C1 segment of cervical spinal cord (tissue), 14 donors: ENCODE measurements at places on chromosomes 1 and 21.

- no peak for DNase-seq
Observed at GRCh38 chr1:48236716-48237470, 14.4 kb downstream of the SLC5A9 start.

DNA sequence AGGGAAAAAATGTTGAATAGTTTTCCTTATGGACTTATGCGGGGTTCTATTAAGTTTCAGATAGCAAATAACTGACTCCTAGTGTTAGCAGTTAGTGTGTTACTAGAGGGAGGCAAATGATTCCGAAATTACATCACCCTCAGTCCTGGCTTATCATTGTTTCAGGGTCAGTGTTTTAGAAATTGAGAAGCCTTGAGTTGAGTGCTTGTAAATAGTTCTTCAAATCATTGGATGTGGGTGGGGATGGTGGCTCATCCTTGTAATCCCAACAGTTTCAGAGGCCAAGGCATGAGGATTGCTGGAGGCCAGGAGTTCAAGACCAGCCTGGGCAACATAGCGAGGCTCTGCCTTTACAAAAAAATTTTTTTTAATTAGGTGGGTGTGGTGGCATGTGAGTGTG is 21.3 kb downstream of the SOAT1 start:
- no peak for DNase-seq

- no peak for DNase-seq
Observed at GRCh38 chr1:13935336-13935735, 235.3 kb downstream of the PRDM2 start.

GRCh38 chr1:215076322-215076721 is 6.2 kb upstream of the KCNK2 start:
- no peak for DNase-seq

- DNase-seq = no peak
Observed at GRCh38 chr1:87869567-87869966, 540.9 kb downstream of the LMO4 start.

DNA sequence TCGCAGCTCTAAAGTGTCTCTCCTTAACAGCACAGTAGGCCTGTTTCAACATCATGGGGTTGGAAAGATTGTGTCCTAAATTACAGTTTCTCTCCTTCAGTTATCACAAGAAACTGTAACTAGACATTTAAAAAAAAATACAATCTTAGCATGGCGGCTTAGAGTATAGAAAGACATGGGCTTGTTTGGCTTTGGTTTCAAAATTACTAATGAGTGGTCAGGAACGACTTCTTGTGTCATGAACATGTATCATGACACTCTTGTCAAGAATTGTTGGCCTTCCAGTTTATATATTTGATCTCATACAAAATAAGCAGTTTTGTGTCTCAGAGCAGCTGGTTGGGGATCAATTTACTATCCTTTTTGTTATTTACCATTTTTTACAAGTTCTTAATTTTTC is 2.1 kb downstream of the GJA8 start:
- DNase-seq = no peak

DNA sequence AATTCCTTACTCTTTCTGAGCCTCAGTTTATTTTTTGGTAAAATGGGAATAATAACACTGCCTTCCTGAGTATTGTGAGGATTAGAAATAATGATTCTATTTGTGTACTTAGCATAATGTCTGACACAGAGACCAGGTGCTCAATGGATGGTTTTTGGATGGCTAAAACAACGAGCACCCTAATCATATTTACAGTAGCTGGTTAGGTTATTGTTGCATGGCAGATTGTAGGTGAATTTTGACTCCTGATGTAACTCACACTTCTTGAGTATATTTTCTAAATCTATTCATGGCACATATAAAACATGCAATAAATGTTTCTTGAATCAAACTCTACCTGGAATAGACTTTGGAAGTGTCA is 11.9 kb upstream of the DUSP10 start:
- no peak for DNase-seq

- no peak for DNase-seq
Observed at GRCh38 chr21:43467785-43468184, 40.9 kb upstream of the SIK1 start.

DNA sequence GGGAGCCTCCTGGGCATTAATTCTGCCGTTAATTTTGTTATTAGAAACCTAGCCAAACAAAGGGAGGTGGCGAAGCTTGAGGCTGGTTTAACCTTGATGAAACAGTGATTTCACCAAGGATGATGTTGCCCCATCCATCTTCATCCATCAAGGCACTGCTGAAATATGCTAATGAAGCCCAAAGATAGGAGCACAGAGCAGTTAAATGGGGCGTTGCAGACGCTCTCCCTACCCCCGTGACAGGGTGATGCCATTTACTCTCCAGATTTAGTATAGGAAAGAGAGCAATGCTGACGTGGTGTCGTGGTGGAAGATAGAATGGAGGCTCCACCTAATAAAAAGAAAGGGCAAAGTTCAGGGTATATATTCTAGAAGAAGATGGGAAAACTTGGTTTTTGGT is 84.0 kb downstream of the PBX1 start:
- no peak for DNase-seq

- DNase-seq = no peak
Observed at GRCh38 chr21:36691555-36692041, 7.3 kb upstream of the SIM2 start.

DNA sequence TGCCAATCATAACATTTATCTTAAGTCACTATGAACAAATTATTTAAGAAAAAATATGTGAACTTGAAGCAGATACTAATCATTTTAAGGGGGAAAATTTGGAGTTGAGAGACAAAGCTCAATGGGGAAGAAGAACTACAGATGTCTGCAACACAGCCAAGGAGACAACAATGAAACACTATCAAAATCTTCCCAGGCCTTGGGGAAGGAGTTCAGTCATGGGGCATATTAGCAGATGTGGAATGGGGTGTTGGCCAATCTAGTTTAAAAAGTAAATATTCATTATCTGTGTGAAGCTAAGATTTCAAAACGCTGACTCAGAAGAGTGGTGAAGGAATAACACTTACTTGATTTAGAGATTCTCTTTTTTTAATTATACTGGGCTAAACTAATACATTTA is 671.6 kb upstream of the ZP4 start:
- no peak for DNase-seq

DNA sequence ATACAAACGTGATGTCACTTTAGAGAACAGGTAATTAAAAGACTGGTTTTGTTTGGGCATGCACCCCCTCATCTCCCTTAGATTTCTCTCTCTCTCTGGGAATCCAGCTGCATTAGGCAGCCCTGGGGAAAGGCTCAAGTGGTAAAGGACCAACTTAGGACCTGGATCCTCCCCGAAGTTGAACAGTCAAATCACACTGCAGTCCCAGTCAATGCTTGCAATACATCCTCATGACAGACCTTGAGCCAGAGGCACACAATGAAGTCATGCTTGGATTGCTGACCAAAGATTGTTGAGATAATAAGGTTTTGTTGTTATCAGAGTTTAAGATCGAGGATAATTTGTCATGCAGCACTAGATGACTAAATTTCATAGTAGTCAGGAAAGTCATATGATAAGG is 1285.8 kb upstream of the NCAM2 start:
- DNase-seq = no peak

DNA sequence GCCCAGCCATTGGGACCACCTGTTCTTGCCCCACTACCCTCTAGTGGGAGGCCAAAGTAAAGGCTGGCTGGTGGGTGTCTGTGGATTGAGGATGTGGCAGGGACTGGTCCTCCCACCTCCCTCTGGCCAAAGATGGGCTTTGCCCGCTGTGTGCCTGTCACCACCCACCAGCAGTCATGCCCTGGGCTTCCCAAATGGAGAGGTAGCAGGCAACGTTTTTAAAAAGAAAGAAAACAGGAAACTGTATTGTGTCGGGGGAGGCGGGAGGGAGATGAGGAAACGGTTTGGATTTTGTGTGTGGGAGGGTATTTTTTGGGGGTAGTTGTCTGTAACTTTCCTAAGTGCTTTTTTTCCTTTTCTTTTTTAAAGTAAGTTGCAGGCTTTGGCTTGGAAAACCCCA is 30.1 kb downstream of the SZRD1 start:
- no peak for DNase-seq

- DNase-seq = no peak
Observed at GRCh38 chr1:153801028-153801625, 25.9 kb downstream of the SLC27A3 start.

DNA sequence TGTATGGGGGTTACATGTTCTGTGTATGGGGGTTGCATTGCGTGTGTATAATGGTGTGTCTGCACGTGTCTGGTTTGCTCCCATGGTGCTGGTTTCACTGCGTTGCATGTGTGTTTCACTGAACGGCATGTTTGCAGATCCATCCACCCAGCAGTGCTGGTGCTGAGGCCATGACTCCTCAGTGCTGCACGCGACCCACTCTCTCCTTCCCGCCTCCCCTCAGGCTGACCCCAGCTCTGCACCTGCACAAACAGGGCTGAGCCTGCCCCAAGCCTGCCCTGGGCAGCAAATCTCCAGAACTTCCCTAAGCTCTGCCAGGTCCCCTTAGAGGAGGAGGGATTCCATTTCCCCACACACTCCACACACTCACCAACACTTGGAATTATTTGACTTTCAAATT is 18.7 kb downstream of the ACTRT2 start:
- no peak for DNase-seq

- no peak for DNase-seq
Observed at GRCh38 chr1:246151796-246152434, 355.2 kb downstream of the SMYD3 start.

GRCh38 chr1:234727018-234727940 is 117.3 kb upstream of the IRF2BP2 start:
- DNase-seq = no peak

GRCh38 chr1:156808186-156809030 is 8.2 kb downstream of the SH2D2A start:
- no peak for DNase-seq

DNA sequence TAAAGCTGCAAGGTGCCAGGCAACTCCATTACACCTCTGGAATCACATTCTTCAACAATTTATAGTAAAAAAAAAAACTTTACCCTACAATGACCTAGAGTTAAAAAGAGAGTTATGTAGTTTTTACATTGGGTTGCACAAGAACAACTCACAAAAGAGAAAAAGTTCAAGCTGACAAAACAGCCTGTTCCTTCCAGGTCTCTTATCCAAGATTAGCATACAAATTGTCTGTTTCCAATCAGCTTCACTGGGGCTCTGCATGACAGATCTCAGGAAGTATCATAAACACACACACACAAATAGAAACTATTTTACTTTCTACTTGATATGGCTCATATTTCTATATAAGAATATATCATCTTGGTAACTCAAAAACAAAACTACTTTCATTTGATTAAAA is 154.6 kb downstream of the PCNX2 start:
- no peak for DNase-seq

- DNase-seq = no peak
Observed at GRCh38 chr1:94490556-94490955, 51.0 kb downstream of the F3 start.

DNA sequence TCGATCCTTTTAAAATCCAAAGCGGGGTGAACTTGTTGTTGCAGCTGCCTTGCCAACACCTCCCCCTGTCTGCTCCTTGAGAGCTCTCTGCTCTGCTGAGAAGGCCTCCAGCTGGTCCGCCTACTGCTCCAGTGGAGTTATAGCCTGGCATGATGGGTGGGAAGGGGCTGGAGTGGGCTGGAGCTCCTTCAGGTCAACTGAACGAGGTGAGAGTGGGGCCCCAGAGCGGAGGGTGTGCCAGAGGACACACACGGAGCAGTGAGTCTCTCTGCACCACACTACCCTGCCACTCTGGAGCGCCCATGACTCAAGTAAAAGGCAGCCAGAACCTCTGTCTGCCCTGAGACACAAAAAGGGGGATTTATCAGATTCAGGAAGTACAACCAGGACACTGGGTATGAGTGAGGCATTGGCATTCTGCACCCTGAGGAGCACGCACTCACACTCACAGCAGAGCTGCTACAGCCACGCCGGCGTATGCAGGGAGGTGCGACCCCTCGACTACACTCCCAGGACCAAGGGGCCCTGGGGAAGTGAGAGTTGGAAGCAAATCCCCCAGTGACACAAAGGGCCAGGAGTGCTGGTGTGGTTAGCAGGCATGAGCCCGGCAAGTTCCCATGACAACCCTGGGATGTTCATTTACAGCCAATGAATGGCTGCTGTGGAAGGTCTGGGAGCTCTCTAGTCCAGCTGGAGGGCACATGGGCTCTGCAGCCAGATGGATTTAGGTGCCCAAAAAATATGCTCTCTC is 28.0 kb upstream of the EVA1B start:
- no peak for DNase-seq
